ENCODE measurements at places on chromosomes 6 and 20.

DNA sequence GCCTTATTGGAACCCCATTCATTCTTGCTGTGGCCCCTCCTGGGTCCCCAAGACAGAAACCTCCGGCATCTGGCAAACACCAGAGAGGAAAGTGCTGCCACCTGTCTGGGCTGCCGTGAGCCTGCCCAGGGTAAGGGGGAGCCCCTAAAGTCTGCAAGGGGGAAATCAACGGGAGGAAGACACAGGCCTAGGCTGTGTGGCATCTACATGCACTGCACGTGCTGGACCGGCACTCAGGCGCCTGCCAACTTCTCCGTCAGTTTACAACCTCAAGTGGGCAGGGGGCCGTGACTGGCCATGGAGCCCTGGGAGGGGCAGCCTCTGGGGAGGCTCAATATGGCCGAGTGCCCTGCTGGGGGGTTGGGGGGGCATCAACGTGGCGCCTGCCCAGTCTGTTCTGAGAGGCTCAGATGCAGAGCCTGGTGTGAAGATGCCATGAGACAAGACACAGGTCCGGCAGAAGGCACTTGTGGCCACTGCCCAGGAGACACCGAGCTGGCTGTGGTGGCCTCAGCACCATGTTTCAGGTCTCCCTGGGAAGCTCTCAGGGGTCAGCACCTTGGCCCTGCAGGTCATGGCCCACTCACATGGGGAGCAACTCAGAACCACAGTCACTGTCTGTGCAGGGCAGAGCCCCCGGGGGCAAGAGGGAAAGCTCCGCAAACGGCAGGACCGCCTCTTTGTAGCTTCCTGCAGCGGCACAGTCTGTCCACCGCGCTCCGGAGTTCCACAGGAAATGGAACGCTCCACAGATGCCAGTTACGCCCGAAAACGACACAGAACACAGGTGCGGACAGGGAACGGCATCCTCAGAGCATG is 8.4 kb downstream of the UCKL1 start:
- DNase-seq, result no peak

DNA sequence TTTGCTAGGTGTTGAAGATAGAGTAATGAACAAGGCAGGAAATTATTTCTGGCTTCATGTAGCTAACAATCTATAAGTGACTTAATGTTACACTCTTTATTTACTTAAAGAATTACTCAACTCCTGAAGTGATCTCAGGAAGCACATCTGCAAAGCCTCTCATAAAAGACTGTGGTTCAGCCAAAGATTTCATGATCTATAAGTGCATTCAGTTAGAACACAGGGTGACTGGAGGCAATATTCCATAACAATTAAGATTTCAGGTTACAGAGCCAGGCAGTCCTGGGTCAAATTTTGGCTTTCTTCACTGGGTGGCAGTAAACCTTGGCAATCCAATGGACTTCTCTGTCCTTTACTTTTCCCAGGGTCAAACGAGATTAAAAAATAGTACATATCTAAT is 204.0 kb downstream of the TPBG start:
- DNase-seq, result no peak

- DNase-seq, result no peak
Measured at GRCh38 chr6:142830116-142830710, 114.8 kb downstream of the HIVEP2 start.

DNA sequence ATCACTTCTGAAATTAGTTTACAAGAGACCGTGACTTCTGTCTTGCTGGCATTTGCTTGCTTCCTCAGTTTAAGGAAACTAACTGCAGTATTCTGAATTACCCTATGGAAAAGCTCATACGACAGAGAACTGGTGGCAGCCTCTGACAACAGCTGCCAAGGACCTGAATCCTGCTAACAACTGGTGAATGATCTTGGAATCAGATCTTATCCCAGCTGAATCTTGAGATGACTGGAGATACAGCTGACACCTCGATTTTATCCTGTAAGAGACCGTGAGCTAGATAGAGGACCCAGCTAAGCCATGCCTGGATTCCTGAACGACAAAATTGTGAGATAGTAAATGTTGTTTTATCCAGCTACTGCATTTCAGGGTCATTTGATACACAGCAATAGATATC is 202.3 kb downstream of the OGFRL1 start:
- DNase-seq, result no peak

- DNase-seq, result no peak
Measured at GRCh38 chr6:150676344-150676743, 76.7 kb downstream of the PLEKHG1 start.

DNA sequence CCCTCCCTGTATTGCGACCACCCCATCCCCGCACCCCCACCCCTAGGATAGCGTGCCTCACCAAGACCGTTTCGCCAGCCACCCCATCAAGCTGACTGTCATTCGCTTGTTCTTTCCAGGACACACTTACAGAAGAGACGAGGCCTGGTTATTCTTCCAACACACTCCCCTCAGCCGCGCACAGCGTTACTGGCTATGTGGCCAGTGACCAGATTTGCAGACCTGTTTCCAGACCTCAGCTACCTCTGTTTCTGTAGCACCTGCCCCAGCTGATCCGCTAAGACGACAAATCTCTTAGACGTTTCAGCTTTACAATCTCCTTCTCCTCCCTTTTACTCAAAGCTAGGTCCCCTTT is 26.1 kb downstream of the HLA-F start:
- DNase-seq, result no peak

DNA sequence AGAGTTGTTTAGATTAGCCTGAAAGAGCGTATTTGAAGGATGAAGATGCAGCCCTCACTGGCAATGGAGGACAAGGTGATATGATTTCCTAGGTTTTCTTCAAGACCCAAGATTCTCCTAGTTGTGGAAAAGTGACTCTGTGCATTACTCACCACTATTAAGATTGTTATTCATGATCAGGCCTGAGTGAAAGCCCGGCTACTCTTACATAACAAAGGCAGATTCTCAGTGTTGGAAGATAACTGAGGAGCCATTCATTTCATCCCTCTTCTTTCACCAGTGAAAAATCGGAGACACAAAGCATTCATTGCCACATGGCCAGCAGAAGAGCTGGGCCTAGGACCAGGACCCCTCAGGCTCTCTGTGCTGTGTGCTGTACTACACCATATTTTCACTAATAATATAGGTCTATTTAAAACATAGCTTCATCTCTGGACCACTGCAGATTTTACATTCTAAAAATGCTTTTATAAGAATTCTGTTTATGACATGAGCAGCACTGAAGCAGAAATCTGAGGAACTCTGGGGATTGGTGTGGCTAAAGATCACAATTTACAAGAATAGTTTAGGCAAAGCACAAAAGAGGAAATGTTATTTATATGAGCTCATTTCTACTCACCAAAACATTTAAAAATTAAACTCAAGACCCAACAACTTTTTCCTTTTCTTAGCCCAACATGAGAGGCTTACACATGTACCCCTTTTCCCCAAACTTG is 181.9 kb upstream of the CCN2 start:
- no peak for DNase-seq

DNA sequence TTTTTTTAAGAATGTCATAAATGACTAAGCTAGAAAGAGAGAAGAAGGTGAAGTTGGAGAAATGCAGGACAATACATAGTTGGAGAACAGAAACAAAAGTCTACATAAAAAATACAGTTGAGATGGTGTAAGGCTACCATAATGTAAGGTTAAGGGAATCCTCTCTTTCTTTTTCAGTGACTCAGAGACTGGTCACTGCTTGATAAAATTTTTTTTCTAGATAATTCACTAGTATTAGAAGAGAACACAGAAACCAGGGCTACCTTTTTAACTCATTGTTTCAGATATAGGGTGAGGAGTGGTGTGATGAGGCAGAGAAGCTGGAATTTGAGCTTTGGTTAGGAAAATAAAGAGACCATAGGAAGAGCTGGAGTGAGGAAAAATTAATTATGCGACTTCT is 18.2 kb upstream of the EDN1 start:
- DNase-seq, result no peak

- DNase-seq, result no peak
Measured at GRCh38 chr20:25173886-25174308, 21.6 kb upstream of the ENTPD6 start.

- no peak for DNase-seq
Measured at GRCh38 chr20:57220337-57221145, 45.9 kb downstream of the BMP7 start.

GRCh38 chr6:41430875-41431274 is 95.5 kb downstream of the NCR2 start:
- no peak for DNase-seq

GRCh38 chr20:32132911-32133549 is 23.5 kb downstream of the TM9SF4 start:
- DNase-seq, result no peak

DNA sequence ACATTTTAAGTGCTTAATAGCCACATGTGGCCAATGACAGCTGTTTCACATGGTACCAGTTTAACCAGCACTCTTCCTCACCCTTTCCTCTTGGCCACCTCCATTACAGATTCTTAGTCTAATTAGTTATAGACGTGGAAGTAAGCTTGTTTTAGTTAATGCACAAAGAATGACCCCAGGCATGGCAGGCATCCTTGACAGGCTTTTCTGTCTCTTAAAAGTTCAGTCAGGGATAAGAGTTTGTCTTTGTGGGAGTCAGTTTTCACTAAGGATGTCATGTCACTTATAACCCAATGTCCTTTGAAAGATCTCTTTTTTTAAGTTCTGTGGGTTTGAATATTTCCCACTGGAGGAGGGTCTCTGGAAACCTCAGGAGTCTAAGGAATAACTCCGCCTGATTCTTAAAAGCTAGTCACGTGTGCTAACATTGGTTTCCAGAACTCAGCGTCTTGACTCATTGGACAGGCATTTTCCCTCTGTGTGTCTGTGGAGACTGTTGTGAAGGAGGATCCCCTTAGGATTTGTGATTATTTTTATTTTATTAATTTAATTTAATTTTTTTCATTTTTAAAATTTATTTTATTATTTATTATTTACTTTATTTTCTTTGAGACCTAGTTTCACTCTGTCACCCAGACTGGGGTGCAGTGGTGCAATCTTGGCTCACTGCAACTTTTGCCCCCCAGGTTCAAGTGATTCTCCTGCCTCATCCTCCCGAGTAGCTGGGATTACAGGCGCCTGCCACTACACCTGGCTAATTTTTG is 171.4 kb downstream of the ZFAND3 start:
- DNase-seq, result no peak

GRCh38 chr6:18600255-18600654 is 213.1 kb downstream of the RNF144B start:
- DNase-seq, result no peak

- no peak for DNase-seq
Measured at GRCh38 chr6:130046671-130047070, 28.3 kb downstream of the L3MBTL3 start.

- DNase-seq, result no peak
Measured at GRCh38 chr6:30350524-30350923, 5.6 kb downstream of the RPP21 start.

- DNase-seq, result no peak
Measured at GRCh38 chr6:149454346-149454848, 30.4 kb downstream of the ZC3H12D start.

DNA sequence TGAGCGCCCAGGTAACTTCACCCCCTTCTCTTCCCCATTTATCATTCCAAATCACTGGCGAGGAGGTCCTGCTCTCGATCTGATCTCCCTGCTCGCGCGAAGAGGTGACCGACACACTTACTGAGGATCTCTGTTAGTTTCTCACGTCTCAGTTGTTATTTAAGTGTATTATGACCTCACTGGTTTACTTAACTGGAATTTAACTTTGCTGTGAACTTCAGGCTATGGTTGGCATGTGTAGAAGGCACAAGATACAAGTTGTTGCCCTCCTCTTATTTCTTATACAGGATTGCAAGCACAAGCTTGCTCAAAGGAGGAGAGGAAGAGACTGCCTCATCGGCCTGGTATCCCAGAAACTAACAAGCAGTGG is 1.2 kb downstream of the RNF217 start:
- DNase-seq, result no peak

GRCh38 chr6:157096105-157096504 is 227.2 kb downstream of the TMEM242 start:
- DNase-seq, result no peak

DNA sequence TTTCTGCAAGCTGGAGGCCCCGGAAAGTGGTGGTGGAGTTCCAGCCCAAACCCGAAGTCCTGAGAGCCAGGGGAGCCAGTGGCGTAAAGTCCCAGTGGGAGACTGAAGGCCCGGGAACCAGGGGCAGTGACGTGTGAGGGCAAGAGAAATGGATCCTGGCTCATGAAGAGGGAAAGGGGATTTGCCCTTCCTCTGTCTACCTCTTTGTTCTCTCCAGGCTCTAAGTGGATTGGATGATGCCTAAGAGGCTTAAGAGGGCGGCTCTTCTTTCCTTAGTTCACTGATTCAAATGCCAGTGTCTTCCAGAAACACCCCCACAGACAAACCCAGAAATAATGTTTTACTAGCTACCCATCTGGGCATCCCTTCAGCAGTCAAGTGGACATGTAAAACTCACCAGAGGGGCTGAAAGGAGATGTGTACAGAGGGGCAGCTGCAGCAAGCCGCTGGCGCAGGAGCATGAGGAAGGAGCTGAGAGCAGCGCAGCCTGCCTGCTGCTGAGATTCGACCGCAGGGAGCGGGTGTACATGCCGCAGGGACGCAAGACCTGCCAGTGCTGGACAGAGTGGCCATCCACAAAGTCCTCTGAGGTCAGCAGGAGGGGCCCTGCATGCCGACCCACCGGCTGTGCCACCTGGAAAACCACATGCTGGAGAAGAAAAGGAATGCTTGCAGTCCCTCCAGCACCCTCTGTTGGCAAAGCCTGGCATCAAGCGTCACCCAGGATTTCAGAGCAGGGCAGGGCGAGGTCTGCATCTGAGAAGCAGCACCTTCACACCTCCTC is 29.5 kb downstream of the CDYL start:
- no peak for DNase-seq

Data from HuH-7.5 (cell line).